T-helper 17 cell (primary cell): ENCODE measurements at places on chromosomes 11 and 22. TPM values are rescaled to one million over a fixed set of nuclear protein-coding genes. Genes with fewer than 3 reads are reported as not detected.

Gene IFTAP
- 4.4 TPM for total RNA-seq

Gene YPEL4
- 1.2 TPM for total RNA-seq

Gene OR52E8
- not detected for total RNA-seq

Gene SCT
- total RNA-seq, result not detected

Gene GNG3
- total RNA-seq, result not detected

Gene SLC5A4
- not detected for total RNA-seq

Gene PHF21B
- not detected for total RNA-seq

Gene DEPDC7
- 0.70 TPM for total RNA-seq

Gene OVCH2
- total RNA-seq, result not detected

Gene IGSF22
- 2.0 TPM for total RNA-seq

Gene OR52H1
- not detected for total RNA-seq

Gene ABTB2
- 0.81 TPM for total RNA-seq

Gene OOSP4B
- not detected for total RNA-seq

Gene CRYBA4
- total RNA-seq, result not detected

Gene ASCC2
- 79.8 TPM for total RNA-seq

Gene GAL
- not detected for total RNA-seq

Gene SLC5A1
- total RNA-seq, result not detected

Gene SCGB2A2
- total RNA-seq, result not detected

Gene DNAJC24
- 14.8 TPM for total RNA-seq

Gene HSPB2
- total RNA-seq, result not detected

Gene BRSK2
- total RNA-seq, result 0.23 TPM
